ENCODE measurements at places on chromosomes 6 and 20.

DNA sequence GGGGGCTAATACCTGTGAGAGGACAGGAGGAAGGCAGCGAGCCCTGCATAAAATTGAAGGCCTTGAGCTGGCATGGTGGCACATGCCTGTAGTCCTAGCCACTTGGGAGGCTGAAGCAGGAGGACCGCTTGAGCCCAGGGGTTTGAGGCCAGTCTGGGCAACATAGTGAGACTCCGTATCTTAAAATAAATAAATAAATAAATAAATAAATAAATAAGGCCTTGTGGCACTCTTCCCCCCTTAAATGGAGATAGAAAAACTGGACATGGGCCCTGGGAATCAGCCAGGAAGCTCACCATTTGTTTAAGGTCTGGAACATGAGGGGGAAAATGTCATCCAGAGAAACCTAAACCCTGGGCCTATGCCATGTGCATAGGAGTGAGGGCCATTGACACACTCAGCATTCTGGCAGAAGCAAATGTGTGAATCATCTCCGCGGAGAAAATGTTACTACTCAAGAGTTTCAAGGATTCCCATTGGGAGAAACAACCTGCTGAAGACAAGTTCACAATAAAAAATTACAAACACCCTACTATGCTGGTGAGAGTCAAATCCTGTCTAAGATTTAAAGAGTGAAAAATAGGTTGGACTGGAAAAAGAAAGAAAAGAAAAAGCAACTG, 51.9 kb upstream of the UBR2 start:
- no peak for DNase-seq

DNA sequence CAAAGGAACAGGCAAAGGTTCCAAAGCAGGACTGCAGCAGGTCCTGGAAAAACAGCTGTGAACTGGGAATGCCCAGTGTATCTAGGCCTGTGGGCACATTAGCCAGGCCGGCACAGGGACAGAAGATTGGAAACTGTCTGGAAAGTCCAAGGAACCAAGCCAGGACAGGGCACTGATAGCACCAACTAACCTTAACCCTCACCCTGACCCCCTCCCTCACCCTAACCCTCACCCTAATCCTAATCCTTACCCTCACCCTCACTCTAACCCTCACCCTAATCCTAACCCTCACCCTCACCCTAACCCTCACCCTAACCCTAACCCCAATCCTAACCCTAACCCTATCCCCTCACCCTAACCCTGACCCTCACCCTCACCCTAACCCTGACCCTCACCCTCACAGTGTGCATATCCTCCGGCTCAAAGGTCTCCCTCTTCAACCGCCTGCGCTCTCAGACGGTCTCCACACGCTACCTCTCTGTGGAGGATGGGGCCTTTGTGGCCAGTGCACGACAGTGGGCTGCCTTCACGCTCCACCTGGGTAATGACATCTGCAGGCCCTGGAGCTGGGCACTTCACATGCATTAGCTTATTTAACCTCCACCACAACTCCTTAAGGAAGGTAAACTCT, 5.1 kb upstream of the MATN4 start:
- no peak for DNase-seq

DNA sequence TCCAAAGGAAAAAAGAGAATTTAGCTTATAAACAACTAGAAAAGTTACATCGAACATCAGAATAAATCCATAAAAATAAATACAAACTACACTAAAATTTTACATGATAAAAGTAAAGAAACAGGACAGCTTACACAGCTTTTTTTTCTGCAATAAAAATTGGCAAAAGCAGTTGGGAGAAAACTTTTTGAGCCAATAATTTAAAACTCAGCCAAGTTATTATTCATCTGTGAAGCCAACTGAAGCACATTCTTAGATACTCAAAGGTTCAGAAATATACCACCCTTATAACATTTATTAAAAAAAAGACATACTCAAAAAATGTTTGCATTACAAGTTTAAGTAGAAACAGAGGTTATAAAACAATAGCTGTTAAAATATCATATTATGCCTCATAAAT, 23.7 kb upstream of the RSPO3 start:
- DNase-seq = no peak

DNA sequence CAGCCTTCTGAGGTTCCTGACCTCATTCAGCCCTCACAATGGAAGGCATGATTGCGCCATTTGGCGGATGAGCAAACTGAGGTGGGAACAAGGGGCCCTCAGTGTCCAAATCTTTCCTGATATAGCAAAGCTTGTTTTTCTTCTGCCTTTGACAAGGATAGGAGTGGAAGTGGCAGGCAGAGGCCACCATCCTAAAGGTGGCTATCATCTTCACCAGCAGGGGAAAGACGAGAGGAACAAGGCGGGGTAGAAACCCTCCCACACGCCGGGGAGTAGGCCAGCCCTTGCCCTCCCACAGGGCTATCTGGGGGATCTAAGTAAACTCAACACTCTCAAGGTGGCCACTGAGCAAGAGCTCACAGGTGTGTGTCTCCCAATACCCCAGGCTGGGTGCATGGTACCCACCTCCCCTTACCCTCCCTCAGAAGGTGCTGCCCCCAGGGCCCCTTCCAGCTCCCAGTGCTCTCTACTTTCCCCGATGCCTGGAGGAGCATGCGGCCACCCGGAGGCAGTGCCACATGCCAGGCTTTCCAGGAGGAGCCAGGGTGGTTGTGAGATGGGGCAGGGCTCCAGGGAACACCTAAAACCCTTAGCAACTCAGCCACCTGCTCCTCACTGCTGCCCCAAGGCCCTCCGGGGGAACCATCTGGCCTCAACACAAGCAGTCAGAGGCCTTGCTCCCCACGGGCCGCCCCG, 11.2 kb downstream of the SPDEF start:
- DNase-seq = no peak

Measured in activated CD8-positive, alpha-beta memory T cell treated with anti-CD3 and anti-CD28 coated beads for 4 hours (primary cell).